NCI-H1436 (cell line): ENCODE measurements at places on chromosomes 16 and 17.

DNA sequence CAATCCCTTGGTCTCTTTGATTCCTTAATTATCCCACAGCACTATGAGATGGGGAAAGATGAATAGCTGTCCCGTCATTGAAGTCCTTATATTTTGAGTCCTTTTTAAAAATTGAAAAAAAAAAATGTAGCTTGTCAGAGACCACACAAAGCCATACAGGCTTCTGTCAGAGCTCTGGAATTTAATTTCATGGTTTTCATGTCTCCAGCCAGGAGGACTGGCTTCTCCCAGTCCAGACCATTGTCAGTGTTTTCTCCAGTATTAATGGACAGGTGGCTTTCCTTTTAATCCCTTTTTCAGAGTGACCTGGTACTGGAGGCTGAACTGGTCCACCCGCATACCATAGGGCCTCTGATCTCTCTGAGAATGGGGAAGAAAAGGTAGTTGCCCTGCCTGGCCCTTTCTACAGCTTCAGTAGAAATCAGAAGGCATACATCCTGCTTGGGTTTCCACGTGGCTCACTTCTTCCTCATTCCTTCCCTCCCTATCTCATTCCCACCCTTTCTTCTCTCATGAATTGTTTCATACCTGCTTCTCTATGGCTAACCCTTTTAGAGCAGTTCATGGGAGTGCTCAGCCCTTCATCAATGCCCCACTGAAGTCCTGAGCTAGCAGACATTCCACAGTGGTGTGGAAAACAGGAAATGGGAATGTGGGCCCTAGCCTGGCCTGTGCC is 29.1 kb downstream of the TRIM16 start:
- no peak for DNase-seq

- DNase-seq: no peak
Observed at GRCh38 chr16:21639493-21639892, 12.9 kb downstream of the IGSF6 start.

DNA sequence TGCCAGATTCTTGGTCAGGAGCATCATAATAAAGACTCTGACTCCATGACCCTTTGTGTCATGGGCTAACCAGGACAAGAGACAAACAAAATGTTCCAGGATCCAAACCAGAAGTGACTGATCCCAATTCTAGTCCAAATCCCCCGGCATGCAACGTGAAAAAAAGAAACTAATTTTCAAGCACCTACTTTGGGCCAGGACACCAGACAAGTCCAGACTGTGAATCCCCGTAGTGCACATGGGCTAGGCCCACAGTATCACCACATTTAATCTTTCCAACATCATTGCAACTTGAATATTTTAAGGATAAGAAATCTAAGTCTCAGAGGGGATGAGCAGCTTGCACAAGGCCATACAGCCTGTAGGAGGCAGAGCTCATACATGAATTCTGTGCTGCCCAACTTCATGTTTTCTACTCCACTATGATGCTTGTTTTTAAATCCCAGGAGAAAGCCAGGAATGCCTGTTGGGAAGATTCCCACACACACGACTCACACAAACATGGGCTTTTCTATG is 365.7 kb downstream of the NPIPA8 start:
- no peak for DNase-seq

DNA sequence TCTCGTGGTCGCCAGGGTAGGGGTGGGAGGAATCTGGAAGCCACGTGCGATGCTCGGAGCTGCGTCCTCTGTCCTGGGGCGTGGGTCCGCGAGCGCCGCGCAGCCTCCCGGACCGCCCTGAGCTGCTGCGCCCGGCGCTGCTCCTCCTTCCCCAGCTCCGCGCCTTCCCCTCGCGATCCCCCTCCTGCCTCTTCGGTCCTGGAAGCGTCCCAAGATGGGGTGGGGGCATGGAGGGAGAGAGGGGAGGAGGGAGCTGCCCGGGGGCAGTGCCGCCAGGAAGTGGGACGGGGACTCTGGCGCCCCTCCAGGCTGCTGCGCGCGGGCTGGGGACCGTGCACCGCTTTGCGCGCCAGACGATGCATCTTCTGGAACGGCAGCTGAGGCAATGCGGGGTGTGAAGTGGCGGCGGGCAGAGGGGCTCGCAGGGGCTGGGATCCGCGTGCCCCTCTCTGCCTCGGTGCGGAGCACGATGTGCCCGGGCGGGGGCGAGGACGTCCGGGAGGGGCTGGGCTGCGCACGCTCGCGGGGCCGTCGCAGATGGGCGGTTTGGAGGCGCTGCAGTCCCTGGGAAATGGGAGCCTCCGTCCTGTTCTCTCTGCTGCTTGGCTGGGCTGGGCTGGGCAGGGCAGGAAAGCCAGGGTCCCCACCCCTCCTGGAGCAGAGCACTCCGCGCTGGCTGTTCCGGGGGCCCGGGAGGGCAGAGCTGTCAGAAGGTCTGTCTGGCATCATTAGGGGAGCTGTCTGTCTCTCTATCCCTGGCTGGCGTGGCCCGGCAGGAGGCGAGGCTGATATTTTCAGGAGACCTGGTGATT is 388.0 kb downstream of the SEC14L1 start:
- DNase-seq: peak; percentile 76

GRCh38 chr16:65510241-65510640 is 388.4 kb upstream of the CDH11 start:
- no peak for DNase-seq

DNA sequence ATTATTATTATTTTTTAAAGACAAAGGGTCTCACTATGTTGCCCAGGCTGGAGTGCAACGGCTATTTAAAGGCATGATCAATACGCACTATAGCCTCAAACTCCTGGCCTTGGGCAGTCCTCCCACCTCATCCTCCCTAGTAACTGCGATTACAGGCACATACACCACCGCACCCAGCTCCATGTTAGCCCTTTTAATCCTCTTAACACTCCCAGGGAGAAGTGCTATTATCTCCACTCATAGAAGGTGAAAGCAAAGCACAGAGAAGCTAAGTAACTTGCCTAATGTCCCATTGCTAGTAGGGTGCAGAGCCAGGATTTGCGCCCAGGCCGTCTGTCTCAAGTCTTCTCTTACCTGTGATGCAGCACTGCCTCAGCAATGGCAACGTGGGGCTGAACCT is 5.0 kb downstream of the HAS3 start:
- no peak for DNase-seq

GRCh38 chr16:22274916-22275315 is 22.3 kb upstream of the POLR3E start:
- DNase-seq: no peak
